ENCODE measurements at places on chromosomes 16 and 17.

DNA sequence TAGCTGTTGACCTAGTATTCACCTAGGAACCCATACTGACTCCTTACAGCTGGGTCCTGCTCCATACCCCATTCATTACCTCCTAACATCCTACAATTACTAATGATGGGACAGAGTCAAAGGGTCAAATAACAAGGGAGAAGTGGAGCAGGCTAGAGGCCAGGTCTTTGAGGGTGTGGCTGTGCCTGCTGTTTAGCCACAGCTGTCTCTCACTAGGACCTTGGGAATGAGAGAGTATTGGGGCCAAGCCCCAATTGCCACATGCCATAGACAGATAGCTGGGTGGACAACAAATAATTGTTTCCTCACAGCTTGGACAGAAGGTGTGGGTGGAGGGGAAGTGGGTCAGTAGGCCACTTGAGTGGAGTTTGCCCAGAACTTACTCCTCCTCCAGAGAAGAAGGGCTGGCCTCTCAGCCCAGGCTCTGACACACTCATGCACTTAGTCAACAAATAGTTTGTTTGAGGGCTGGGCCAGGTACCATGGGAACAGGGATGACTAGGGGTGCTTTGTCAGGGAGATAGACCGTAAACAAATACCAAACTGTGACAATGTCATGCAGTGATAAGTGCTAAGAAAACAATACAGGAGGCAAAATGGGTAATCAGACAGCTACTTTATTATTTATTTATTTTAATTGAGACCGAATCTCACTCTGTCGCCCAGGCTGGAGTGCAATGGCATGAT, 10.2 kb upstream of the CENPT start:
- no peak for DNase-seq

DNA sequence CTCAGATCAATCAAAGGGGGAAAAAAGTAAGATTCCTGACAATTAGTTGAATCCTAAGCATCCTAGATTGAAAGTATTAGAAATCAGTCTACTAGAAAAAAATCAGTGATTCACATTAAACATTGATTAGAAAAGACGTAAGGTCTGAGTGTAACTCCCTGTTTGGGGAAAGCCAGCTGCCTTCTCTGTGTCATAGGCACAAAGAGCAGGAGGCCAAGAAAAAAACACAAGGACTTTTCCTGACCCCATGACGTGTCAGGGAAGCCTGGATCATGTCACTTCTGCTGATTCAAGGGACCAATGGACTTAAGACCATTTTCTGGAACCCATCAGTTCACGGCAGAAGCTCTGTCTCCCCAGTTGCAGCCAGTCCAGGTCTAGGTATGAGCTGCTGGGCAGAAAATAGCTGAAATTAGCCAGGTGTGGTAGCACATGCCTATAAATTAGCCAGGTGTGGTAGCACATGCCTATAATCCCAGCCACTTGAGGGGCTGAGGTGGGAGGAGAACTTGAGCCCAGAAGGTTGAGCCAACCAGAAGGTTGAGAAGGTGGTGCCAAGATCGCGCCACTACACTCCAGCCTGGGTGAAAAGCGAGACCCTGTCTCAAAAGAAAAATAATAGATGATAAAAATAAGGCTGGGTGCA, 35.9 kb downstream of the RANBP10 start:
- no peak for DNase-seq

GRCh38 chr17:81599719-81600486, 37.0 kb downstream of the NPLOC4 start:
- no peak for DNase-seq

DNA sequence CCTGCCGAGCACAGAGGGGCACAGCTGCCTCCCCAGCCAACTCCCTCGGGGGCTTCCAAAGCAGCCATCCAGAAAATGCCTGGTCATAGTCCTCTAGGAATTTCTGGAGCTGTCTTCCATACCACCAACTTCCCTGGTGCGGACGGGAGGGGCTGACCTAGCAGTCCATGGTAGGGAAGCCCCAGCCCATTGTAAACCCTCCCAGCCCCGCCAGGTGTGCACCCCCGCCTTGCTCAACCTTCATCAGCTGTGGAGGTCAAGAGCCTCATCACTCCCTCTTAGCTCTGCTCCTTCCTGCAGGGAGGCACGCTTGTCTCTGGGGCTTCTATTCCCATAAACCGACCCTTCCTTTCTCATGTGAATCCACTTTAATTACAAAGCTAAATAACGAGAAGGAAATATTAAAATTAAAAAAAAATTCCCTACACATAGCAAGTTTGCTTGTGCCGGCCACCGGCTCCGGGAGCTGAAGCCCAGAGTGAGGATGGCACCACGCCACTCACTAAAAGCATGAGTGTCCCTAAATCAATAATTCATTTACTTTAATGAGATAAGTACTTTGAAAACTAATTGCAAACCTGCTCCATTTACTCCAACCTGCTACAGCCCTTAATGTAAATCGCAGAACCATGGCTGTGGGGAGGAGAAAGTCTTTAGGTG, 181.4 kb downstream of the ENGASE start:
- no peak for DNase-seq

GRCh38 chr17:37702598-37702997, 42.3 kb downstream of the HNF1B start:
- no peak for DNase-seq

GRCh38 chr16:64287655-64288528, 834.0 kb downstream of the CDH11 start:
- no peak for DNase-seq

- no peak for DNase-seq
Measured at GRCh38 chr17:79131701-79132100, 57.1 kb downstream of the ENGASE start.

DNA sequence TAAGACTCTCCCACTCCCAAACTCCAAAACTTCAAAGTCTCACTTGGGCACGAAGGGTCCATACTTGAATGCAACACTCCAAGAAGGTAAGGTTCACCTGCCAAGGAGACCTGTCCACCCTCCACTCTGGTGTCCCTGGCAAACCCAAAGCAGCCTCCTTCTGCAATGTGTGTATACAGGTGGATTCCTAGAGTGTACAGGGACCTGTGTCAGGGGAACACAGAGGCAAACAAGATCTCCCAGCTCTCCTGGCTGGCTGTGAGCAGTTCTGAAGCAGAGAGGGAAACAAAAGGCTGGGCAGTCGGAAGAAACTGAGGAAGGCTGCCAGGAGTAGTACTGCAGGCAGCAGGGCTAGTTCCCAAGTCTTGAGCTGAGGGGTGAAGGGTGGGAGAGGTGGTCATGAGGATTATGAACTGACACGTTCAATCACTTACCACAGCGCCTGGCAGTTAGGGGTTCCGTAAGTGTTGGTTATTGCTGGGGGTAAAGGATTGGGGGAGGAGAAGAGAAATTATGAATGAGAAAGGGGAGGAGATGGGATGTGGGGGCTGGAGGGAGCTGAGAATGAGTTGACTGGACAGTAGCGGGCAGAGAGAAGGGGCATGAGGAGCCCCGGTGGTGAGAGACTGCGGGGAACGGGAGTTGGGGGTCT, 795 bp downstream of the KCTD13 start:
- DNase-seq: no peak

DNA sequence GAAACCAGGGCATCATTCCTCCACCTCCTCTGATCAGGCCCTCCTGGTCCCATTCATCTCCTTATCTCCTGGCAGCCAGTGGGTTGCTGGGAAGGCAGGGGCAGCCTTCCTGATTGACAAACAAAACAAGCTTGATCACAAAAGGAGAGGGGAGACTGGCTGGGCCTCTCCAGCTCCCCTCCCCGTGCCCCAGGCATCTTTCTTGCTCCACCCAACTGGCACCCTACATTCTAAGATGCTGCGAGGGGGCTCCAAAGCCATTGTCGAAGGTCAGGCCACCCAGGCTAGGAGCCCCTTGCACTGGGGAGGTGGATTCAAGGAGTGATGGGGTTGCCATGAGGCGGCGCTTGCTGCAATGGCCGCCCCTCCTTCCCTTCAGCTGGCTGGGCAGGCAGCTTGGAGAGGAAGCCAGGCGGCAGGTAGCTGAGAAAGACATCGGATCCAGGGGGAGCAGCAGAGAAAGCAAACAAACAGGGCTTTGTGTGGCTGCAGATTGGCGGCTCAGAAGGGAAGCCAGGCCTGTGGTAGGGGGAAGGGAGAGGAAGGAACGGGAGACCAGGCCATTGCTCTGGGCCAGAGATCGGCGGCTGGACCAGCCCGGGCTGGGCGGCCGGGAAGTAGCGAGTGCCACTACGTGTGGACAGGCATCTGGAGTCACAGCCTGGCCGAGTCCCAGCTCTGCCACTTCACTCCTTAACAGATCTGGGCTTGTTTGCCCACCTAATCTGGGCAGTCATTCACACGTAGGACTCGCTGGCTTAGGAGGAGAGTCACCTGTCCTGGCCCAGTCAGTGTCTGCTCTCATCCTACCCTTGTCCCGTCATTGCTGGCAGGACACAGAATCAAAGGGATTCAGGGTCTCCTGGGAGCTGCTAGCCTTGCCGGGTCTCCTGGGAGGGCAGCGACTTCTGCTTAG, 12.3 kb downstream of the RAI1 start:
- DNase-seq: no peak

- DNase-seq: no peak
Measured at GRCh38 chr16:30121741-30122571, 1.1 kb downstream of the MAPK3 start.

GRCh38 chr17:30212750-30213149, 22.7 kb downstream of the SLC6A4 start:
- no peak for DNase-seq

- DNase-seq: no peak
Measured at GRCh38 chr16:48317026-48317425, 68.2 kb downstream of the SIAH1 start.

- no peak for DNase-seq
Measured at GRCh38 chr17:72542317-72542716, 421.5 kb downstream of the SOX9 start.

GRCh38 chr16:85398688-85399582, 214.2 kb upstream of the GSE1 start:
- DNase-seq: no peak

GRCh38 chr17:40382251-40382650, 17.7 kb upstream of the GJD3 start:
- DNase-seq: no peak

- DNase-seq: no peak
Measured at GRCh38 chr17:39999067-39999466, 16.2 kb upstream of the CSF3 start.

DNA sequence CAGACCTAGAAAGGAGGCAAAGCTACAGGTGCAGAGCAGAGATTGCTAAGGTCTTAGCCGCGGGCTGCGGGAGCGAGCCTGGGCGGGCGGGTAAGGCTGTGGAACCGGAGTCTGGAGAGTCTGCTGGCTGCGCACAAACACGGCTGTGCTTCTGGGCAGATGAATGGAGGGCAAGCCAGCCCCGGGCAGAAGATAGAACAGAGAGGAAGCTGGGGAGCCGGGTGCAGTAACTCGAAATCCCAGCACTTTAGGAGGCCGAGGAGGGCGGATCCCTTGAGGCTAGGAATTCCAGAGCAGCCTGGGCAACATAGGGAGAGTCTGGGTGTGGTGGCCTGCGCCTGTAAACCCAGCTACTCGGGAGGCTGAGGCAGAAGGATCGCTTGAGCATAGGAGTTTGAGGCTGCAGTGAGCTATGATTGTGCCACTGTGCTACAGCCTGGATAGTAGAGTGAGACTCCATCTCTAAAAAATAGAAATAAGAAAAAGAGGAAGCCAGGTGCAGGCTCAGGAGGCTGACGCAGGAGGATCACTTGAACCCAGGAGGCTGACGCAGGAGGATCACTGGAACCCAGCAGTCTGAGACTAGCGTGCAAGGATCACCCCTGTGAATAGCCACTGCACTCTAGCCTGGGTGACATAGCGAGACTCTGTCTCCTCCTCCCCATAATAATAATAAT, 56.3 kb downstream of the PITPNC1 start:
- no peak for DNase-seq

DNA sequence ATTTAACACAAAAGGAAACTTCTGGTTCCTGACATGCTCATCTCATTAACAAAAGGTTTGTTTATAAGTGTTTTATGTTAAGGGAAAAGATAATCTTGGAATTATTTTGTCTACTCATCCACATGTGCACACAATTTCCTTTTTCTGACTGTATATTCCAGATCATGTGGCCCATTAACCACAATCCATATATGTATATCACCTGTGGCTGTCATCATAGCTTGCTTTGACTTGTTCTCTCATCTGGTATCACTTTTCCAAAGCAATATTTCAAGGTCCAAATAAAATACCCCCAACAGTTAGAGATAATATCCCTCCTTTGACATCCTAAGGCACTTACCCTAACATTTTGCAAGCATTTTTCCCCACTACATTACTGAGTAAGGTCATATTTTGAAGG, 856.1 kb downstream of the CDH11 start:
- no peak for DNase-seq

DNA sequence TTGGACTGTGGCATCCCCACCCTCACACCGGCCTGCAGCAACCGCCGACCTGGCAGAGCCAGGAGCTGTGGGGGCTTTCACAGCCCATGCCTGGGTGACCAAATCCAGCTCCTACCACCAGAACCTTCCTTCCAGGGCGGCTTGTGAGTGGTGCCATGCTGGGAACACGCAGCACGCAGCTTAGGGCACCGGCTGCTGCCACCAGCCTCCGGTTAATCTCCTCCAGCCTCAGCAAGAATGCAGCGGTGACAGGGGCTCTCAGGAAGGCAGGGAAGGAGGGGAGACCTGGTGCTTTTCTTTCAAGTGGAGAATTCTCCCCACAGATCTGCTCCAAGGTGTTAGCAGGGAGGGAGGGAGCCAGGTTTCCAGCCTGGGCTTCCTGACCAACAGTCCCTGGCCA, 32.3 kb upstream of the ANKRD40CL start:
- no peak for DNase-seq

- no peak for DNase-seq
Measured at GRCh38 chr17:62916684-62917571, 49.1 kb upstream of the TANC2 start.

DNA sequence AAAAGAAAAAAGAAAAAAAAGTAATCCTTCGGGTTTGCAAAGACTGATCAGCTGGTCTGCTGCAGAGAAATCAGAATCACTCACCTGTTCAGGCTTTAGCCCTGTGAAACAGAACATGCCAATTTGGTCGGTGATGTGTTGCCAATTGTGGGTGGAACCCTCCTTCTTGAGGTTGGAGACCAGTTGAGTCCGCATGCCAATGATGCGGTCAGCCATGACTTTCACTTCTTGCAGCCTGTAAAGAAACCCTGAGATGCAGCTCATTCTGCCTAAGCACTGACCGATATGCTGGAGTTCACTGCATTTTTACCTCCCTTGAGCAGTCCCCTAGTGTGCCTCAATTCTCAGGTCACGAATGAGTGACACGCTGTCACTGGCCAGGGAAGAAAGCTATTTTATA, 24.8 kb upstream of the SLC38A7 start:
- DNase-seq: no peak

- DNase-seq: no peak
Measured at GRCh38 chr17:15490634-15491261, 23.3 kb upstream of the CDRT4 start.

DNA sequence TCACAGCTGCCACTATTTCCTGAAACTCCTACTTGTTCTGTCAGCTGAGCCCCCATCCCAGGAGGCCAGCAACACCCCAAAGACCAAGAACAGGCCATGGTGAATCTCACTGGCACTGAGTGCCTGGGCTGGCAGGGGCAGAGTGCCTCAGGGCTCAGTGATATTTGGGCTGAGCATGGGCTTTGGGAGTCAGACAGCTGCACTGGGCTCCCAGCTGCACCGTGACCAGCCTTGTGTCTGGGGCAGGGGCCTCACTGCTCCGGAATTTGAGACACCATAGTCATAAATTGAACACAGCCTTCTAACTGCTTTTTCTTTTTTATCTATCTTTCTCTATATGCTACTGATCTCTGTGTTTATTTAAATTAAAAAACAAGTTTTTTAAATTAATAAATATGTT, 1744.2 kb downstream of the TP53TG3F start:
- no peak for DNase-seq

Measured in stimulated activated CD8-positive, alpha-beta memory T cell treated with anti-CD3 and anti-CD28 coated beads, Interleukin-15, amount 100 ng/mL, for 4 hours (primary cell).